ENCODE measurements at places on chromosomes 2 and 18.

DNA sequence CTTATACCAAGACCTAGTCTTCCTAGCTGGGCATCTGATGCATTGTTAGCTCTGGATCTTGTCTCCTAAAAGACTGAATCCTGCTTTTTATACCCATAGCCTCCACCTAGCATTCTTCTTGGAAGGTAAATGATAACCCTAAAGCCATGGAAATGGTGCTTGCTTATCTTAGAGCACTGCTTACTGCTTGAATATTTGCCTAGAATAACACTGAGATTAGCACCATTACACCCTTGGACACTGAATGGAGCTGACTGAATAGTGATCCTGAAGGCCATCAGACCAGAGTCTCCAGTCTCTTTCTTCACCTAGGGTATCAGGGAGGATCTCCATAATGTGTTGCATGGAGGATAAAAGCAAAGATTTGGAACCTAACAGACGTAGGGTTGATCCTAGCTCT, 50.3 kb upstream of the UGP2 start:
- no peak for DNase-seq

- no peak for DNase-seq
Measured at GRCh38 chr2:117948615-117949014, 65.3 kb downstream of the CCDC93 start.

DNA sequence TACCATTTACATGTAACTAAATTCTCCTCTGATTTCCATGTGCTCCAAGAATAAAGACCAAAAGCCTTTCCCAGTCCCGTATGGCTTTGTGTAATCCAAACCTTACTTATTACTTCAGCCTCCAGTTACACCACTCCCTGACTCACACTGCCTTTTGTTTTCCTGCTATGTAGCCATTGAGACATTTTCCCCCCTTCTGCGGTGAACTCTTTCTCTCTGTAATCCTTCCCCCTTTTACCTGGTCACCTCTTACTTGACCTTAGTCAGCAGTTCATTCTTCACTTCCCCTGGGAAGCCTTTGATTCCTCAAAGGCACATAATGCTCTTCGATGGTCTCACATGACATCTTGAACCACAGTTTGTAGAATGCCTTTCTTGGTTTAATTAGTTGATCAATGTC, 256.0 kb upstream of the FANCL start:
- no peak for DNase-seq

- DNase-seq, result no peak
Measured at GRCh38 chr2:207787017-207787416, 17.3 kb upstream of the FZD5 start.

DNA sequence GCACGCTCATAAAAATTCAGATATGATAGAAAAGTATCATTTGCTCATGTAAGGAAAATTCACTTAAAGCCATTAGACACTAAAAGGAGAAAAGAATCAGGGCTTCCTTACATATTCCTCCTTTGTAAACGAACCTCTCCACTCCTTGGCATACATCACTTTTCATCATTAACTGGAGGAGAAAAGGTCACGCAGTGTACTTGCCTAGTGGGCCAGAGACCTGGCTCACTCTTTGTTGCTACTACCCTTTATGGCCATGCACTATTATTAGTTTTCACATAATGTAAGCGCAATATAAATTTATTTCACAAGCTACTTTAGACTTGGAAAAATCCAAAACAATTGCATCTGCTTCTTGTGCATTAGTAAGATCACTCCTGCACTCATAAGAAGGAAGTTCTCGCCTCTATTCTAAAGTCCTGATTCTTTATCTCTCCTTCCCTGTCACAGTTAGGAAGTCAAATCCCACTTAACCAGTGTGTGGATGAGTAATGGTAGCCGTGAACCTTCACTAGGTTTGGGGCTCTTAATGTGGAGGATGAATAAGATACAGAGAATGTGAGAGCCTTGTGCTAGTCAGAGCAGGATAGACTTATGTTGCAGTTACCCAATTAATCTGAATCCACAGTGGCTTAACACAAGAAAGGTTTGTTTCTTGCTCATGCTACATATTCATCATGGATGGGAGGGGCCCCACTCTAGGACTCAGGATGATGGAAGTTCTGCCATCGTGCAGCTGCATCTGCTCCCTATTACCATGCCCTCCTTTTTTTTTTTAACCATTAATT, 115.0 kb upstream of the GLS start:
- no peak for DNase-seq

GRCh38 chr2:150207979-150208378, 279.5 kb downstream of the RND3 start:
- DNase-seq, result no peak

DNA sequence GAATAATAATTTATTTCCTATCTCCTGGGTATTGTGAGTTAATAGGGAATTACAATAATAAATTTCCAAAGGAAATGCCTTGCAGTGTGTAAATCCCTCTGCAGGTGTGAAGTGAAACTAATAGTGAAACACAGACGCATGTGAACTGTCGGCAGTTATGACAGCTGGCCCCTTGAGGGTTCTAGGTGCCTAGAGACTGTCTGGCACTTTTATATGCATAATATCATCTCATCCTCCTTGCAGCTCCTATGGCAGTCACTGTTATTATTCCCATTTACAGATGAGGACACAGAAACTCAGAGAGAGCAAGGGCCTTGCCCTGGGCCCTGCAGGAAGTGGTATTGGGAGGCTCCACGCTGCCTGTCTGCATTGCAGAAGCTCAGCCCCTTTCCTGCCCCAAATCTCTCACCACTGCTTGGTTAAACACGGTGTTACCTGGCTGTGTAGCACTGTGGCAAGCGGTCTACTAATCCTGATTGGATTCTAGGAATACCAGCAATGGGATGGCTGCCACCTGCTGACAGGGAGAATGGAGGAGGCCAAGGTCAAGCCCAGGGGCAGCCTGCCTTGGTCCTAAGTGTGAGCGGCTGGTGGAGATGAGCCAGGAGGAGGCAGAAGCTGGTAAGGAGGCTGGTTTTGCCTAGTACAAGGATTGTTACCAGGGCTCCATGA, 32.8 kb upstream of the ACKR3 start:
- no peak for DNase-seq

GRCh38 chr2:98884658-98885057, 51.4 kb downstream of the CRACDL start:
- DNase-seq, result no peak

GRCh38 chr2:117996525-117996924, 17.3 kb downstream of the CCDC93 start:
- DNase-seq, result no peak

DNA sequence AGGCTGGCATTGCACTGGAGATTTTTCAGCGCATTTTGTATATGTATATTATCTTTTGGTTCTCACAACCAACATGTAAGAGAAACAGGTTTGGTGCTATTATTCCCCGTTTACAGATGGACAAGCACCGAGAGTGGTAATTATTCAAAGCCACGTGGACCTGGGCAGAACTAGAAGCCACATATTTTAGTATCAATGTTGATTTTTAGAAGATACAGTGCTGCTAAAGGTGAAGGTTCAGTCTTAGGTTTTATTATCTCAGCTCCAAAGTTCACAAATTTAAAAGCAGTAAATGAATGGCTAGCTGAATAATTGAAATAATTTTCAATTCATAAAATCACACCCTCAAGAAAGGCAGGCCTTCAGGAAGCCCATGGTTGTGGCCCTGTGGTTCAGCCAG, 400.6 kb upstream of the ID2 start:
- no peak for DNase-seq

DNA sequence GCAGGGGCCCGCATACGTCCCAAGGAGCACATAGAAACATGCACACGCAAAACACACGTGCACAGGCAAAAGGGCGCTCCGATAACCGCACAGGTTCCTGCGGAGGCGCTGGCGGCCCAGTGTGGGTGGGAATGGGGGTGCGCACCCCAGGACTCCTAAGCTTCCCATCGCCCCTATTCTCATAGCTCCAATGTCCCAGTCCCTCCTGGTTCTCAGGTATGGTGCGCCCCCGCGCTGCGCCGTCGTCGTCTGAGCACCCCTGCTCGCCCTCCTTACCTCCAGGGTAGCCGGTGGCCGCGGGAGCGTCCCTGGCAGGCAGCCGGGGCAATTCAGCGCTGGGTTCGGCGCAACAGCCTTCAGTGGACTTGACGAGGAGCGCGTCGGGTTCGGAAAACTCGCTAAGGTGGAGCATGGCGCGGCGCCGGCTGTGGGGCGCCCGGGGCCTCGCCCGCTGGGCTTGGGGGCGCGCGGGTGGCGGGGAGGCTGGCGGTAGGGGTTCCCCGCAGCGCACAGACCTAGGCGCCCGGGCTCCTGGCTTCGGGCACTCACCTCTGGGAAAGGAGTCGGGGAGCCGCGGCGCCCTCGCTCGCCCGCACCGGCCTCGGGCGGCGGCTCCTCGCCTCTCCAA, 328 bp downstream of the EGR4 start:
- no peak for DNase-seq

DNA sequence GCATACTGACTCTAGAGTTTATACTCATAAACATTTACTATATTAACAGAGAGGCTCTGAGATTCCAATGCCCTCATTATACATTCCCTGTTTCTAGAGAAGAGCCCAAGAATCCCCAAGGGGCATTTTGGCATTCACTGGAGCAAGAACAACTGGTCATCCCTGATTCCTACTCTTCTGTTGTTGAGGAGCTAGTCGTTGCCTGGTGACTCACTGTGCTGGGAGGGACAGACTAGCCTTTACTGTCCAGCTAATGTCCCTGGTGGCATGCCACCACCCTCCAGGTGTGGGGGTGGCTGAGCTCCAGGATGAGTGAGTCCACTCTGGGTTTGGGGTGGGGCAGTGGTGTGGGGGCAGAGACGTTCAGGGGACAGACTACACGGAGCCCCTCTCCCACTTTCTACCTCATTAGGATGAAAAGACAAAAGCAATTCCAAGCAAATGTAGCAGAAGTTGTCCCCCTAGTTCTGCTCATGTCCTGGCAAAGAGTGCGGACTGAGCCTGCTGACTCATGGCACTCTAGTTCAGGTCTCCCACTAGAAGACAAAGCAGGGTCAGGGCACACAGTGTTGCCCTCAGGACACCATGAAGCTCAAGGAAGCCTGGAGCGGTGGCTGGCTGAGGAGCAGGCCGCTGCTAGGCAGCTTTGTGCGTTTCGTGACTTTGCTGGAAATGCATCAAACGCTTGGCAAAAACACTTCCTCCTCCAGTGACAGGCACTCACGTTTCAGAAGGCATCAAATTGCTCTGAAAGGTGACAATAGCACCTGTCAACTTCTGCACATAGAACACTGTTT, 49.4 kb downstream of the RHOB start:
- no peak for DNase-seq

GRCh38 chr2:30756051-30756719, 51.1 kb downstream of the CAPN13 start:
- DNase-seq, result no peak

DNA sequence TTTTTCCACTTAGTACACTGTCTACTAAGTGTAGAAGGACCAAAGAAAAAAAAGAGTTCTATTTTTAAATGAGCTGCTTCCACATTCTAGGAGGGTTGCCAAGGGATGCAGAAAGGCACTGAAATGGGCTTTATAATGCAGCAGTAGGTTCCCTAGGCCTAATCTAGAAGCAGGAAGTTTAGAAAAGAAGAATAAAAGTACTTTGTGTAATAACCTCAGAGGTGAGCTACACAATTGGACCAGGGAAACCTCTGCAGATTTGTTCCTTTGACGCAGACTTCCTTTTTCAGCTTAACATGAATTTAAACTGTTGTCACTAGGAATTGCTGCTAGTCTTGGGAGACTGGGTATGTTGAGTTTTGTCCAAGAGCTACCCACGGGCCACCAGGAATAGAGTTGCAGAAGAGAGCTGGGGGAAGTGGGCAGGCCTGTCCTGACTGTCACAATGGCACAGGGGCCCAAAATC, 34.6 kb upstream of the RAB1A start:
- DNase-seq, result no peak
